ENCODE measurements at places on chromosomes 3 and 15.

DNA sequence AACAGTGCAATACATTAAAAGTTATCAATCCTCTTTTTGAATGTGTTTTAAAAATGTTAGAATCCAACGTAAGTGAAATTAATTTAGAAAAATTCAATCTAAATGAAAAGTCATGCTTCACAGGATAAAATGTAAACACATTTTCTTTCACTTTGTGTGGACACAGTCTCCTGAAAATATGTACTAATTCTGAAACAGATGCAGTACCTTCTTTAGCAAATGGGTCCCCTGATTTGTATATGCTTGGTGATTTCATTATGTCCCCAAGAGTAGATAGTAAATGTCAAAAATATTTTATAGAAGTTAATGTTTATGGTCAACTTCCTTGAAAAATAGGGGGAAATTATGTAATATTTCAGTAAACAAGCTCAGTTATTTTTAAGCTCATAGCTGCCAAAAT is 28.9 kb downstream of the FOXP1 start:
- DNase-seq, result no peak

DNA sequence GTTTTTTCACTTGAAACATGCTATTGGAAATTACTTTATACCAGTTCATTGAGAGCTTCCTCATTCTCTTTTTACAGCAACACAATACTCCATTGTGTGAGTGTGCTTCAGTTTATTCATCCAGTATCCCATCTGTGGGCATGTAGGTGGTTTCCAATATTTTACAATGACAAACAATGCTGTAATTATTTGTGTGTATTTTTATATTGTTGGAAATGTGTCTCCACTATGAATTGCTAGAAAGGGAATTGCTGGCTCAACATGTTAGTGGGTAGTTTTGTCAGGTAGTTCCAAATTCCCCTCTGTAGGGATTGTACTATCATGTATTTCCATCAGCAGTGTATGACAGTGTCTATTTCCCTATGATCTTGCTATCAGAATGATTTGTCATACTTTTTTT is 65.8 kb upstream of the MAGI1 start:
- no peak for DNase-seq

GRCh38 chr3:143693506-143693905 is 154.8 kb downstream of the SLC9A9 start:
- no peak for DNase-seq

DNA sequence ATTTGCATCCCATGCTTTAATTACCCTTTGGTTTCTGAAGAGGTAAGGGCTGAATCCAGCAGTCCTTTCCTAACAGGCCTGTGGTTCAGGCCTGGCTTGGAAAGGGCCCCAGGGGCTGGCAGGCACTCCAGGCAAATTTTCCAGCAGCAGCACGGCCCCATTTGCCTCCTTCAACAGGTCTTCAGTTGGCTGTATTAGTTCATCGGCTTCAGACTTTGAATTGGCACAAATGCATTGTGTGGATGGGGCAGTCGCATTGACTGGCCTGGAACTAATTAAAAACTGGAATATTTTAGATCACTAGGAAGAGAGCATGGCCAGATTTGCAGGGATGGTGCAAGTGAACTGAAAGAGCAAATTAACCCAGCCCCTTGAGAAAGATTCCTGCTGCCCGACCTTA is 207.8 kb upstream of the MCTP2 start:
- no peak for DNase-seq

DNA sequence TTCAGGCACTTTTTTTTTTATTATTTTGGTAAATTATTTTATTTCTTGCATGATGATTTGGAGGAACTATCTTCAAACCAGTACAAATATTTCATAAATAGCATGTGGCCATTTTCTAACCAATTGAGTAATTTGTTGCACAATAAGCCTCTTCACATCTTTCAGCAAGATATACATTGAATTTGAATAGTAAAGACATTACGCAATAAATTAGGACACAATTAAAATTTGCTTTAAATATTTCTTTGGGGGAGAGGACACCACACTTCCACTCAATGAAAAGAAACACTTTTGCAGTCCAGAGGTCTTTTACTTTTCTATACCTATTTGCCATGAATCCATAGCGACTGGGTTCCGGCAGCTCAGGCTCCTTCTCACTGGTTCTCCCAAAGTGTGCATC is 762.6 kb upstream of the GOLIM4 start:
- no peak for DNase-seq
